Posterior cingulate gyrus (tissue), 11 donors: ENCODE measurements at places on chromosomes 3 and 15.

DNA sequence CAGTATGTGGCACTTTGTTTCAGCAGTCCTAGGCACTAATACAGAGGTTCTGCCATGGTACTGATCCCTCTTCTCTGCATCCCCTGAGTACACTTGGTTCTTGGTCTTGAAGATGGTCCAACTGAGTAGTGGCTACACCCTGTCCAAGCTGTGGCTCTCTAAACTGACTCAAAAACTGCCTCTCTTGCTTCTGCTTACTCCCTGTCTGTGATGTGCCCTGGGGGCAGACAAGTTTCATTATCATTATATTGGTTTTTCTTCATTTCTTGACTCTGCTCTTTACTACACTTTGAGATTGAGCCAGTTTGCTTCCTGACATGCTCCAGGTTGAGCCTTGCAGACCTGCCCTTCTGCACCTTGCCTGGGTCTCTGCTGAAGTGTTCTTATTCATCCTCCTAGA, 18.9 kb upstream of the ST3GAL6 start:
- no peak for DNase-seq

- no peak for DNase-seq
Observed at GRCh38 chr3:186400662-186401061, 38.6 kb upstream of the DGKG start.

DNA sequence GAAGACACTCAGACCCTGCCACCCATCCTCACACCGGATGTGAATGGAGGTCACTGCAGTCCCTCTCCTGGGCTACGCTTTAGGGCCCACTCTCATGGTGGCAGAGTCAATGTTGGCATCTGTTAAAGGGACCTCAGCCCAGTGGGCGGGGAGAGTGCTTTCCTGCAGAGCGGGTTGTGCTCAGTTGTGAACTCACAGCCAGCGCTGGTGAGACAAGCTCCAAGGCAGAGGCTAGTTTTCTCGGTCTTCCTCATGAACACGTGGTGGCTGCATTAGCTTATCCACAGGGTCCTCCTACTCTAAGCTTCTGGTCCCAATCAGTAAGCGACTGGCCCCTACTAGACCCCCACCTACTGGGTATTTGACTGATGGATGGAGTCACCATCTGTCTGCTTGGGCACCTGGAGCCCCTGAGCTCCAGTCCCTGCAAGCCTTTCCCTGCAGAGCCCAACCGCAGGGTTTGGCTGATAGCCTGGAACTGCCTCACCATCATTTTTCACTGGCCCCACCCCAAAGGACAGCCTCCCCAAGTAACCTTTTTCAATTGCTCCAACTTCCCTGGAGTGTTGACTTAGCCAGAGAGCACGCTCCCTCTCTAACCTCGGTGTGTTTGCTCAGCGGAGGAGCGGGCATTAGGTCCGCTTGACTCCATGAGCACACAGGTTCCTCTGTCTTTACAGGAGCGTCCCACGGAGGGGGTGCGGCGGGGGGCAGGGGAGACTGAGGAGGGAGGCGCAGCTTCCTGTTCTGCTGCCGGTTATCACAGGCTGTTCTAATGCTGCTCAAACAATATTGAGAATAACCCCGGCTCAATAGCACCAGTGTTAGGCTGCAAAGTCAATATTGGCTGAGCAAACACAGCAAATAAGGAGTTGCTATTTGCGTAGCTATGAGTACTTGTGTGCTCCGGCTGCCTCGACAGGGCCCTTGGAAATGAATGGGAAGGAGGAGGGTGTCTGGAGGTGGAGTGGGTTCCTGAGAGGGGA, 141.7 kb downstream of the RPLP1 start:
- no peak for DNase-seq

DNA sequence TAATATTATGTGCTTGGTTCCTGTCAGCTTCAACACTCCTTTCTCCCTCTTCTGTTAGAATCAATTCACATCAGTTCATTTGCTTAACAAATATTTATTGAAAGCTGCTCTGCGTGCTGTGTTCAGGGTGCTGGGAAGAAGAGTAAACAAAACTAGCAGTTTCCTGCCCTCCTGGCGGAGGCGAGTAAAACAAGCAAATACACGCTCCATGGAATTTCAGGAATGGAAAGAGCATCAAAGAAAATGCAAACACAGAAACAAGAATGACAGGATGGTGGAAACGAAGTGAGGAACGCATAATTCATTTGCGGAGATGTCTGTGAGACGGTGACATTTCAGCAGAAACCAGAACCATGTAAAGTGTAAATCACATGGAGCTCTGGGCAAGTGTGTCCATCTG, 49.4 kb upstream of the SPTSSB start:
- DNase-seq = no peak

- DNase-seq = no peak
Observed at GRCh38 chr3:13236557-13237173, 163.4 kb upstream of the IQSEC1 start.

DNA sequence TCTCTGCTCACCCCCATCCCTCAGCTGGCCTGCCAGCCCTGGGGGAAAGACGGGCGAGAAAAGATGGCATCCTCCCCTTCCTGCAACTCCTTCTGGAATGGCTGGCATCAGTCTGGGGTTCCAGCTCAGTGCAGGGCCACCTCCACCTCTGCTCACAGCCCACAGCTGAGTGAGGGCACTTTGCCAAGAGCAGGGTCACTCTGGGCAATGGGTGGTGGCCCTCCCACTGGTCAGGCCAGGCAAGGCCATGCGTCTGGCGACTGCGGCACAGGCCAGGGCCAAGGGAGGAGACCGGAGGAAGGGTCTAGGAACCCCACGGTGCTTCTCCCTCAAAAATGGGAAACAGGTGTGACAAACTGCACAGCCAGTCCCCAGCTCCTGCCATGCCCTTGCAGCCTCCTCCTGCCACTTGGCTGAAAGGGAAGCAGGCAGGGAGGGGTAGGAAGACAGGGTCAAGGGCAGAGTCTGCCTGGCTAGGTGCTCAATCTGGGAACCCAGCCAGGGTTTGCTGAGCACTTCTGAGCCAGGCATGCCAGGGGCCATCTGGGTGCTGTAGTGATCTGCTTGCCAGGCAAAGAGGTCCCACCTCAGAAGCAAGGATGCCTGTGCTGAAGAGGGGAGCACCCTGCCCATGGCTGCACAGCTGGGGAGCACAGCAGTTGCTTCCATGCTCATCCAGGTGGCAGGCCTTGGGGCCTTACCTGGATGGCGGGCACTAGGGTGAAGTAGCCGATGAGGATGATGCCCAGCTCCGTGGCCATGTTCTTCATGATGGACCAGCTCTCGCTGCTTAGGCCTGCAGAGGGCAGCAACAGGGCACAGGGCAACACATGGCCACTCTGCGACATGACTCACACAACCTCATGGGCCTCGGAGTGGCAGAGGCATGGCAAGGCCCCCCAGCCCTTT, 41.2 kb downstream of the PTPN23 start:
- no peak for DNase-seq

DNA sequence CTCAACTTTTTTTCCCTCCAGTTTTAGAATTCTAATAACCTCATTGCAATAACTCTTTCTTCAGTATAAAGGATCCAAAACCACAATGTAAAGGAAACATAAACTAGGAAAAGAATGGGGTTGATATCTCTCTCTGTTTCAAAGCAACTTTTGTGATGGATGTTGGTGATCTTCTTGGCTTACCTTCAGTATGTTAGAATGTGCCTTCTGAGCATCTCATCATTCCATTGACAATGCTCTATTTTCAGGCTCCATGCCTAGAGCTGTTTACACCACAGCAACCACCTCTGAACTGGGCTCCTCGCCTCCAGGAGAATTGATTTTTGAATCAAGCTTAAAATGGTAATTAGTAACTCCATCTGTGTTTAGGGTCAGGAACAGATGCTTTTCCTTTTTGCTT, 6.6 kb downstream of the NLGN1 start:
- DNase-seq = no peak

- DNase-seq = no peak
Observed at GRCh38 chr3:156465194-156465593, 89.7 kb downstream of the SSR3 start.

DNA sequence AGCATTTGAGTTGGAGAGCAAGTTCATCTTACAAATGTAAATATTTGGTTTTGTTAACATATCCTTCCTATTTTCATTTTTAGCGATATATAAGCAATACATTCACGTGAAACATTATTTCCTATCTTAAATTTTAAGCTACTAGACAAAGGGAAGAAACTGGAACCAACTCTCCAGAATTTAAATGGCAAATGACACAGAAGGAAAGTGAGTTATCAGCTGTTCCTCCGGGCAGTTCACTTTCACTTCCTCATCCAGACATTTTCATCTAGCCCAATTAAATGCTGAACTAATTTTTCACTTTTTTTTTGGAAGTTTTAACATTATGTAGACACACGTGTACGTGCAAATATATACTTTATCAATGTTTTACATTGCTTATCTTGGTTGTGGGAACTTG, 58.7 kb downstream of the MORC1 start:
- no peak for DNase-seq

GRCh38 chr3:52915294-52915693, 17.9 kb upstream of the STIMATE start:
- DNase-seq = no peak

GRCh38 chr15:78415284-78415683, 22.7 kb upstream of the IREB2 start:
- no peak for DNase-seq

DNA sequence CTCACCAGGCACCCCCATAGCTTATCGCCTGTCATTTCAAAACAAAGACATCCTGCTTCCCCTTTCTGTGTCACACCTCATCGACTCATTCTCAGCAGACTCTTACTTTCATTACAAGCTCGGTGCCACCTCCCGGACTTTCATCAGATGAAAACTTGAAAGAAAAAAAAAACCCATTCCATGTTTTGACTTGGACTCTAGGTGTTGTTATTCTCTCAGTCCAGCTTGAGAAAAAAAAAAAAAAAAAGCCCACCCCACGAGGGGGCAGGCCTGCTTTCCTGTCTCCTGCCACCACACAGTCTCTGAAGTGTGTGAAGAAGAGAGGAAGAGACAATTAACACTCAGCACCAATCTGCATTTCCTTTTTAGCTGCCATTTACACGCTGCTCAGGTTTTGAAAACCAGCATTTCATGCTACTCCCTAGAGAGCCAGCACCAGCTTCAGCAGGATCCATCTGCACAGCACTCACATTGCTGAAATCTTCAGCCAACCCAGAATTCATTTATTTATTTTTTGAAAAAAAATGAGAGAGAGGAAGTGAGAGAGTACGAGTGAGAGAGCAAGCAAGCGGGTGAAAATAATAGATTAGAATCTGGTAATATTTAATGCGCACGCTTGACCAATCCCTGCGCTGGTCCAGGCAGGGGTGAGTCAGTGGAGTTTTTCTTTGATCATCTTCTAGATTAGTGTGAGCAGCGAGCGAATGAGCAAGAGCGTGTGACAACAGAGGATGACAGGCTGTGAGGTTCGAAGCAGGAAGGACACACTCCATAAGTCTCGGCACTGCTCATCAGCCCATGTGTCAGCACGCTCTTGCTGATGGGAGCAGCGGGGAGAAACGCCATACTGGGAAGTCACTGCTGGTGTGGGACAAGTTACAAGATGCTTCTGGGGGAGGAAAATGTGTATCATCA, 23.5 kb downstream of the ZNF80 start:
- DNase-seq = no peak

GRCh38 chr3:101938262-101938847, 89.0 kb downstream of the NFKBIZ start:
- no peak for DNase-seq

GRCh38 chr15:67547064-67547463, 4.6 kb downstream of the MAP2K5 start:
- DNase-seq = no peak

GRCh38 chr3:31248563-31248992, 284.1 kb upstream of the STT3B start:
- DNase-seq = no peak

DNA sequence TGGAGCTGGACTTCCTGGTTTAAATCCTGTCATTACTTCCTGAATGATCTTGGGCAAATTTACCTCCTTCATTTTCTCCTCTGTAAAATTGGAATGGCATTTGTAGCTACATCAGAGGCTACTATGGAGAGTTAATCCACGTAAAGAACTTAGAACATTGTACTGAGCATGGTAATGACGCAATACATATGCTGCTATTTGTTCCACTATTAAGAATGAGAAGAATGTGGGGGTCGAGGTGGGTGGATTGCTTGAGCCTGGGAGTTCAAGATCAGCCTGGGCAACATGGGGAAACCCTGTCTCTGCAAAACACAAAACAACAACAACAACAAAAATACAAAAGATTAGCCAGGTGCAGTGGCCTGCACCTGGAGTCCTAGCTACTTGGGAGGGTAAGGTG, 250.6 kb downstream of the RYR3 start:
- DNase-seq = no peak

- no peak for DNase-seq
Observed at GRCh38 chr3:11545186-11545851, 98.4 kb downstream of the VGLL4 start.

- no peak for DNase-seq
Observed at GRCh38 chr15:91867581-91868026, 14.1 kb downstream of the SLCO3A1 start.

DNA sequence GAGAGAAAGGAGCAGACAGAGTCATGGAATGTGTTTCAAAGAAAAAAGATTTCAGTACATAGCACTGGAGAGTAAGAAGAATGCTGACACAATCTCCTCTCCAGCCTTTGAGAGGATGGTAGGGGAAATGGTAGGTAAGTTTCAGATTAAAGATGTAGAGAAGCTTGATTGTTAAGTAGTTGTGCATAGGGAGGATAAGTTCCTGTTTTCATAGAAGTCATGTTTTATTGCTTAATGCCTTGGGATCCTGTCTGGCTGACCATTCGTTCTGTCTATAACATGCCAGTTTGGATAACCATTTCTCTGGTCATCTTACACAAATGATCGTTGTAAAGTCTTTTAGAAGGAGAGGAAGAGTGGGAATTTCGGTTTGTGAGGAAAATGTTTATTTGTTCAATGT, 95.7 kb upstream of the IGSF10 start:
- no peak for DNase-seq

DNA sequence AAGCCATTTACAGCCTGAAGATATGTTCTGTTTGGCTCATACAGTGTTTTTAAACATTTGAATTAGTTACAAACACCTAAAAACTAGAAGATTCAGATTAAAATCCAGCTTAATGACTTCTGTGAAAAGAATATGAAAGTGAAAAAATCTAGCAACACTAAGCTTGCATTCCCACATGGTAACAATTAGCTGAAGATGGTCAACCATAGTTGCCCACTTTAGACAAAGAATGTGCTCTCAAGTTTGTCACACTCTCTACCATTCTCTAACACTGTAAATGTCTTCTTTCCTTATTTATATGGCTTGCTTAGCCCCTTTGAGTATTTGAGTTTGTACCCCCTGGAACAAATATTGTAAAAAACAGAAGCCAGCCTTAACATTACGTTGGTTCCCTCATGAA, 32.7 kb downstream of the HDGFL3 start:
- no peak for DNase-seq

GRCh38 chr15:27707257-27707656, 391.9 kb downstream of the OCA2 start:
- DNase-seq = no peak

DNA sequence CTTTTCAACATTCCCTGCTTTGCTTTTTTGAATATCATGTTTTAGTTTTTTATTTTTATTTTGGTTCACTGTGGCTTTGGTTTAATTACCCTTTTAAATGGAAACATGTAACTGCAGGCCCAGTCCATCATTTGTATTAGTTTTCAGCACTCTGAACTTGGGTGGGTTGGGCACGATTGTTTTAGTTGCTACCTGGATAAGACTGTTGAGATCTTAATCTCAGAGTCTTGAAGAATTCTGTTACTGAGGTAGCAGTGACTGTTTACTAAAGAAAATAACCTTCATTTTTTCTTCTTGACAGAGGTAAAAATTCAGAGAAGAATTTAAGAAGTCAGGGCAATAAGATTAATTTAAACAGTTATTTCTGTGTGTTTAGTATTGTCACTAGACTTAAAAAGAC, 15.2 kb downstream of the PLCL2 start:
- no peak for DNase-seq
